ENCODE measurements at places on chromosomes 3 and 15.

GRCh38 chr15:38699633-38700230 is 135.1 kb upstream of the RASGRP1 start:
- DNase-seq = peak; percentile 71

- DNase-seq = no peak
These were observed 6.8 kb upstream of the PKM start for GRCh38 chr15:72237853-72238224.

- peak; percentile 51 for DNase-seq
These were observed at the start of gene APH1B for GRCh38 chr15:63277038-63277892. APH1B (plus strand) TSS chr15:63277605; CDS start chr15:63277624, 19 bp downstream.

- DNase-seq = no peak
These were observed 683 bp upstream of the CACNA2D3 start for GRCh38 chr3:54121414-54122323.

- no peak for DNase-seq
These were observed 49.0 kb downstream of the CCDC54 start for GRCh38 chr3:107426223-107426622.

GRCh38 chr15:39140060-39140604 is 440.7 kb upstream of the THBS1 start:
- no peak for DNase-seq

DNA sequence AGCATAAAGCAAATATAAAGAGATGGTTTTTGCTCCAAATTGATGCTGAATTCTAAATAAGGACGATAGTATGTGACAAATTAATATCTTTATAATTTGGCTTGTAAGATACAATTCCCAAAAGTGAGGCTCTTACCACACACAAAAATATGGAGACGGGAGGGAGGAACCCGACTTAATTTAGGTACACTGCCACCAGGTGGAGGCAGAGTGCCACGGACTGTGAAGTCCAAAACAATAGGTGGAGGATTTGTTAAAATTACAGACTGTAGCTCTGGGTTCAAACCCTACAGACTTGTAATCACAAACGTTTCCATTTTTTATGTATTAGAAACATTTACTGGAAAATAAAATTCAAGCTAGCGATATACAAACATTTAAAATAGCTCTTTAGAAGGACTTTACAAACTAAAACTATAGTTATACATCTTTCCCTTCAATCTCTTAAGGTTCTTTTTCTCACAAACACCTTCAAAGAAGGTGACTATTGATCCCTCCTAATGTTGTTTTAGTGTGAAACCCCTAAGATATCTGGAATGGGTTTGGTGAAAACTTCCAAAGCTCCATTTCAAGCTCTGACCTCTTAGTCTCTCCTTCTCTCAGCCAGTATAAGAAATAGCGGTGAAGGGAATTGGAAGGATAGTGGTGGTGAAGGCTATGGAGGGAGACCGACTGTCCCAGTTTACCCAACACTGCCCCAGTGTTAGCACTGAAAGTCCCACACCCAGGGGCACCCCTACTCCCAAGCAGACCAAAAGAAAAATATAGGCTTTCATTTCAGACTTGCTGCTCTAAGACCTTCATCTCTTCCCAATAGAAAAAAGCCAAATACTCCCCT is 89.7 kb downstream of the AQP9 start:
- DNase-seq = peak; percentile 62

GRCh38 chr3:192842711-192843110 is 74.9 kb downstream of the MB21D2 start:
- DNase-seq = no peak

- DNase-seq = no peak
These were observed 84.5 kb downstream of the TRAK1 start for GRCh38 chr3:42175386-42176240.

- DNase-seq = no peak
These were observed 22.5 kb downstream of the SLC6A6 start for GRCh38 chr3:14424711-14425580.

- no peak for DNase-seq
These were observed 37.4 kb upstream of the LDHAL6B start for GRCh38 chr15:59169251-59169708.

DNA sequence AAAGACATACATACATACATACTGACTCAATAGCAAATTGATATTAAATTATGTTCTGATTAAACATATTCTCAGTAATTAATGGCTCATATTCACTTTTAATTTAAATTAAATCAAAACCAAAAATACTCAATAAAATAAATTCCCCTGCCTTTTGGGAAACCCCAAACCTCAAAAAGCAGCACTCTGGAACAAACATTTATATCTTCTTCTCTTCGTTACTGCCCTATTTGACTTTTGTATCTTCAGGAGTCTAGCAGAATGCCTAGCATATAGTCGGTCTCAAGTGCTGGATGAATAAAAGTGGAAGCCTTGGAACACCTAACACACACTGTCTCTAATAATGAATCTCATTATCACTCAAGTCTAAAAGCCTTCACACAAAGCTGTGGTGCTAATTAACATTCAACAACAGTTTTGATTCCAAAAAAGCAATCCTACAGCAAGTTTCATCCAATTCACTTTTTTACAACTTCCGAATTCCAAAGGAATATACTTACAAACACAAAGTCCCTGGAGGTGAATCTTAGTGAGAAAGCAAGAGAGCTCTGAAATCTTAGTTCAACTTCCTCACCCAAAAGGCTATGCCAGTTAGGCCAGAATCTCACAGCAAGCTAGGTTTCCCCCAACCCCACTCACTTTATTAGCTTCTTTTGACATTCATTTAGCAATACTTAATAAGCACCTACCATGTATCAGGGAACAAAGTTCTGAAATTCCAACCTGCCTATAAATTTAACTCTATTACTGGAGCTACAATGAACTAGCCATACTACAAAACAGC is 35.0 kb downstream of the GSK3B start:
- no peak for DNase-seq

- no peak for DNase-seq
These were observed 35.1 kb upstream of the MLF1 start for GRCh38 chr3:158535918-158536317.

- DNase-seq = no peak
These were observed 46.1 kb downstream of the FBLN2 start for GRCh38 chr3:13594991-13595421.

GRCh38 chr15:86489981-86490380 is 410.3 kb downstream of the AGBL1 start:
- DNase-seq = no peak

DNA sequence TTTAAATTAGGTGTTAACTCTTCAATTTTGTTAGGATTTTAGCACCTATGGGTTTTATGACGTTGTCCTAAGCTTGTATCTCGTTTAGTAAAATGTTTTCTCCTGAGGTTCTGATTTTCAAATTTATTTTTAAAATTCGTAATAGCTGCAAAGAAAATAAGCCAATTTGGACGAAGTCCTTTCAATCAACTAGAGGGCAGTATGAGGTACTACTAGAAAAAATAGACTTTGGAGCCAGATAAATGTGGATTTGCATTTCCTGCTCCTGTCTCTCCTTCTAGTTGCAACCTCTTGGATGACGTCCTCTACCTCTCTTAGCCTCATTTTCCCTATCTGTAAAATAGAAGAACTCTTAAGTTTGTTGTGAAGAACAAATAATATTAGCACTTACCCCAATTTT is 81.1 kb downstream of the SLTM start:
- DNase-seq = no peak

Measured in CD8-positive, alpha-beta T cell (primary cell).